SK-N-SH treated with all-trans-retinoic acid at 6 μM for 48 hours (cell line): ENCODE measurements at places on chromosomes 6 and 20.

DNA sequence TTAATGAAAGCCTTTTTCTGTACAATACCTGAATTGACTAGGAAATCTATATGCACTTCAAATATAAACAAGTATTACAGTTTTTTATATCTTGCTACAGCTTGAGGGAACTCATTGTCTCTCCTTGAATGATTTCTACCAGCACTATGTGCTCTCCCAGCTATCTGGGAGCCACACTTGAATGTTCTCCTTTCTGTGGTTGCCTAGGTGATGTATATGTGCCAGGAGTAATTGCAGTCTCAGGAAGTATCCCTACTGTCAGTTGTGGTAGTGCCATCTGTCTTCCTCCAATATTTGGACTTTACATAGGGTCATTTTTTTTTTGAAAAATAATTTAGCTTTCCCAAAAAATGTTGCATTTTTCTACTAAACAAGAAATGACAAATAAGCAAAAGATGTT lies 288.0 kb upstream of the PLCB4 start:
- ATAC-seq, result no peak

- ATAC-seq, result no peak
These were observed 106.9 kb upstream of the MYL9 start for GRCh38 chr20:36434383-36434782.

GRCh38 chr6:150813319-150813992 lies 52.0 kb upstream of the MTHFD1L start:
- ATAC-seq, result no peak

GRCh38 chr6:79789896-79790295 lies 157.5 kb downstream of the ELOVL4 start:
- ATAC-seq, result no peak
